Stimulated activated CD8-positive, alpha-beta memory T cell treated with anti-CD3 and anti-CD28 coated beads, Interleukin-7, amount 100 ng/mL, for 24 hours (primary cell): ENCODE measurements at places on chromosomes 7 and 10.

DNA sequence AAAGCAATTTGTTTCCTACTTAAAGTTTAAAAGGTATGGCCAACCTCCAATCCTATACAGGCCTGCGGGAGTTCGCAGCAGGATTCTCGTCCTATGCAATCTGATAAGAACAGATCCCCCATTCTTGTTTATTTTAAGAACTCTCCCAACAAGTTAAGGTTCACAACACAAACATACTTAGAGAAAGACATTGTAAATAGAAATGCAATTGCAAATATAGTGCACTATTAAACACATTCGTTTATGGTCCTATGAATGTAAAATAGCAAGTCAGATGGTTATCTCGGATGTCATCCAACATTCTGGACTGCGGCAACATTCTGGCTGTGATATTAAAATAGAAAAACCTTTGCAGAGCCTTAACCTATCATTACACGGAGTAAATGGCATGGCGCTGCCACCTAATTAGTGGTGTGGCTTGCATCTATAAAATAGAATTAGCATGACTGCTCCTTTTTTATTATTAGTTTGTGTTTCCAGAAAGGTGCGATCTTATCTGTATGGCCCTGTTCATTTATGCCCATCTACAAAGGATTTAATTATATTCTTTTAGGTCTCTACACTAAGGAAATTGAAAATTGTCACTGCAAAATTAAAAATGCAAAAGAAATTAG lies 37.0 kb downstream of the BEND7 start:
- DNase-seq, result no peak

- DNase-seq, result no peak
These were observed 45.8 kb downstream of the ZNF800 start for GRCh38 chr7:127346575-127347256.

DNA sequence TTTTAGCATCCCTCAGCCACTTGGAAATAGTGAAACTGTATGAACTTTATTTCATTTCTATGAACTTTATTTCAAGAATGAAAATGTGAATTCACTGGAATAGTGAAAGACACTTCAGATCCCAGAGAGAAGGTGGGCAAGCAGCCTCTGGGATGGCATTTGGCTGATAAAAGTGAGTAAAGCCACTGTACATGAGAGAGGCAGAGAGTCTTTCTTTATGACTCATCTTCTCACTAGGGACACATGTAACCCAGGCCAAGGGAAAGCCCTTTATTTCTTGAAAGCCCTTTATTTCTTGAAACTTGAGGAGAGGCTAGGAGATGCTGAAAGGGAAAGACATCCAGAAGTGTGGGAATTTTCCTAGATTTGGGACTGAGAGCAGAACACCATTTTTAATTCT lies 148.9 kb upstream of the SMIM30 start:
- DNase-seq, result no peak

- DNase-seq, result no peak
These were observed 20.8 kb upstream of the PTF1A start for GRCh38 chr10:23171232-23171876.

DNA sequence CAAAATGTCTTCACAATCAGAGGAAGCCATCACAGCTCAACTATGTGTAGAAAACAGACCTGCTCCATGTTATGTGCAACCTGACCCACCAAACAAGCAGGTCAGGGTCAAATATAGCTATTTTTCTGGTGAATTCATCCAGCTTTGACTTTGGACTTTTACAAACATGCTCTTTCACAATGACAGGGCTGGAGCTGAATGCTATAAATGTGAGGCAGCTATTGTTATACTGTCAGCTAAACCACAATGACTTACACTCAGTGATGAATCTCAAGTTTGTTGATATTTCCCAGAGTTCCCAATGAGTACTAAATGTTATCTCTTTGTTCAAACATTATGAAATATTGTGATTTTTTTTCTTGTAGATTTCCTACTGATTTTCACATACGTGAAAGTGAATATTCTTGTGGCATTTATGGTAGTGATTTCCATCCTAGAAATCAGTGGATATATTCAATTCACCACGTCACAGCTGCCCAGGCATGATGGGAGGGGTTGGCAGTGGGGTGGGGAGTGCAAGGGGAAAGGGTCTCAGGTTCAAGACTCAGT lies 2.5 kb upstream of the ITIH2 start:
- DNase-seq, result no peak

DNA sequence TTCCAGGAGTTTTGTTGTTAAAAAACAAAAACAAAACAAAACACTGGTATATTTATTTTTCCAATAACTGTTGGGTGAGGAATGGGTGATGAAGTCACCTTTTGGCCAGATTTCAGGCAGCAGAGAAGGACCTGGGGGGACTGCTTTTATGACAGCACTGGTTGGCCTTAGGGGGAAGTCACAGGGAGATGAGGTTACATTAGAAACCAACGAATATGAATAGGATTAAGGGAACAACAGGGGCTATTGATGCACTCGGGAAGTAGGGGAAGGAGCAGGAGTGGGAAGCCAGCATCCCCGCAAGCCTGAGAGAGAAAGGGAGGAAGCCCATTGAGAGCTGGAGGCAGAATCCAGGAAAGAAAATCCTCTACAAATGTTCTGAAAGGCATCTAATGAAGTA lies 958.4 kb downstream of the TYW1 start:
- no peak for DNase-seq

GRCh38 chr7:77253151-77253550 lies 53.5 kb upstream of the FGL2 start:
- no peak for DNase-seq

- DNase-seq, result no peak
These were observed 11.4 kb upstream of the HKDC1 start for GRCh38 chr10:69208761-69209160.

GRCh38 chr10:70066190-70066589 lies 13.5 kb downstream of the MACROH2A2 start:
- DNase-seq, result no peak

DNA sequence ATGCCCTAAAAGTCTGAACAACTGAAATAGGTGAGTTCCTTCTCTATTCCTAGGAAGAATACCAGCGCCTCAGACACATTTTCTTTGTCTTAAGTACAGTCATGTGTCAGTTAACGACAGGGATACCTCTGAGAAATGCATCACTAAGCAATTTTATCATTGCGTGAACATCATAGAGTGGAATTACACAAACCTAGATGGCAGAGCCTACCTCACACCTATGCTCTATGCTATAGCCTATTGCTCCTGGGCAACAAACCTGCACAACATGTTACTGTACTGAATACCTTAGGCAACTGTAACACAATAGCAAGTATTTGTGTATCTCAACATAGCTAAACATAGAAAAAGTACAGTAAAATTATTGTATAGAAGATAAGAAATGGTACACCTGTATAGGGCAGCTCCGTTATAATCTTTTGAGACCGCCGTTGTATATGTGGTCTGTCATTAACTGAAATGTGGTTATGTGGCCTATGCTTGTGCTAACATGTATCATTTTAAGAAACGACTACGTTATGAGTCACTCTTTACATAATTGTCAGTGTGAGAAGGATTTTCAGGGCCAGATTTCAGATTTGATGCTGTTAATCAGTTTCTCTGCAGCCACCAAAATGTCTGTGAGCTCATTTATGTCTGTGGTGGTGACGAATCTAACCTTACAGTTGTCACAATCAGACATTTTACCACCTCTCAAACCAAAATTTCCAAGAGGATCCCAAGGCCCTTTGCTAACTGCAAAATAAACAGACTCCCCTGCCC lies 66.1 kb upstream of the STK17A start:
- no peak for DNase-seq

DNA sequence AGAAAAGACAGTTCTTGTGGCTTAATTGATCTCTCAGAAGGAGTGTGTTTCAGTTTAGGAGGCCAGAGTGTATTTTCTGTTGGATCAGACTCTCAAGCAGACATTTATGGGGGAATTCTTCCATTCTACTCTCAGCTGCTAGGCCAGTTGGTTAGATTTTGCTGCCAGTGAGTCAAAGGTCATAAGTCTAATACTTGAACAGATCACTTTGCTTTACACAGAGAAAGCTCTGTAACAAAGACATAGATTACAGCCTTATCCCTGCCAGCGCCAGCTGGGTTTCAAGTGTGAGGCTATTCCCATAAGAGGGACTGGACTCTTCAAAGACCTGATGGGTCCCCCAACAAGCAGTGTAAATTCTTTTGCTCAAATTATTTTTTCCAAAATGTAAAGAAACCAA lies 145.6 kb upstream of the SEMA3C start:
- DNase-seq, result no peak

DNA sequence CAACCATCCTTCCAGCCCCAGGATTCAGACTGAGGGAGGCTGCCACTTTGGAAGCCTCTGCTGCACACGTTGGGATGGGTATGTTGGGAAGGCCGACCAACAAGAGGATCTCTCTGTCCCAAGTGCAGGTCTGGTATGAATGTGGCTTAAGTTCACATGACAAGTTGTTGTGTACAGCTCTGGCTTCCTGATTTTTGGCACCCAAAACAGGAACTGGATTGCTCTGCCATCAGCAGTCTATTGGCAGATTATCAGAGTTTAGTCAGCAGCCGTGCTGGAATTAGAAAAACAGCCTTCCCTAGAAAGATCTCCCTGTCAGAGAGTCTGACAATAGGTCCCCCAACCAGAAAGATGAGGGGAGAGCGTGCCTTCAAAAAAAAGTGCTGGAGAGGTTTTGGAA lies 66.9 kb downstream of the GOLGA7B start:
- no peak for DNase-seq

- no peak for DNase-seq
These were observed 15.5 kb upstream of the AHCYL2 start for GRCh38 chr7:129209067-129209926.

DNA sequence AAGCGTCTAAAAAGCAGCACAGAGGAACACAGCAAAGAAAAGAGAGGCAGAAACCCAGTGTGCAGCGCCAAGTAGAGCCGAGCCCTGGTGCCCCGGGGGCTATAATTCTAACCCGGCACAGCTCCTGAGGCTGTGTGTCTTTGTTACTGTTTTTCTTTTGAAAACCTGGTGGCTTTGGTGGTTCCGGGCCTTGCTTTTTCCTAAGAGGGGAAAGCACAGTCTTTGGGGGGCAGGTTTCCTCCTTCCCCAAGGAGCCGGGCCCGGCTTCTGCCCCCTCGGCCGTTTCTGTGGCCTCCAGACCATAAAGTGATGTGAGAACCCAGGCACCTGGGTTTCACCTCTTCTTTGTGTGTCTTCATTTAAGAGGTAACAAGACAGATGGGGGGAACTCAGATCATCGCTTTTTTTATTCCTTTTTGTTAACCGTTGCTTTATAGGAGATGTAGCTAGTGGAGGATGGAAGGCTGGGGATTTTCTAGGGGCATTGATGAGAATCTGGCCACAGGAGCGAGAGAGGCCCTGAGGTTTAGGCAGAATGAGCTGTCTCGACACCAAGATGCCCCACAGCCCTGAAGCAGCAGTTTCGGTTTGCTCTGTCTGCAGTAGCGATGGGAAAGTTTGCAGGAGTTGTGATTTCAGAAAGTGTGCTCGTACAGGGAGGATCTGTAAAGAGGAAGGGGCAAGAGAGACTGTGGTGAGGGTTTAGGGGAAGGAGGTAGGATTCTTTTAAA lies 367.8 kb upstream of the GALNT17 start:
- DNase-seq, result no peak

DNA sequence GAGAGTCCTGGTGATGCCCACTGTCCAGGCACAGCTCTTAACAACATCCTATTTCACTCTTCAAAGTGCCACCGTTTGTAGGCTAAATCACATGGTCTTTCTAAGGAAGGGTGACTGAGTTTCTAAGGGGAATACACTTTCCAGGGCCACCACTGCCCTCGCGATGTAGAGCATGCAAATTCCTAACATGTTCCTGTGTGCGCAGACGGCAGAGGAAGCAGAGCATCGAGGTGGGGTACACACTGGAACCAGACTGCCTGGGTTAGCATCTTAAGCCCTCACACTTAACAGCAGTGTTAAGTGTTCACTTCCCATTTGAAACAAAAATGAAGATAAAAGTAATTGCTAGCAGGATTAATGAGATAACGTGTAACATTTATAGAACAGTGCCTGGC lies 3.0 kb downstream of the VOPP1 start:
- no peak for DNase-seq

GRCh38 chr10:111485767-111486166 lies 408.9 kb downstream of the ADRA2A start:
- DNase-seq, result no peak

- no peak for DNase-seq
These were observed 65.9 kb downstream of the CLIP2 start for GRCh38 chr7:74355091-74355490.

- no peak for DNase-seq
These were observed 22.3 kb upstream of the SFMBT2 start for GRCh38 chr10:7432884-7433726.

DNA sequence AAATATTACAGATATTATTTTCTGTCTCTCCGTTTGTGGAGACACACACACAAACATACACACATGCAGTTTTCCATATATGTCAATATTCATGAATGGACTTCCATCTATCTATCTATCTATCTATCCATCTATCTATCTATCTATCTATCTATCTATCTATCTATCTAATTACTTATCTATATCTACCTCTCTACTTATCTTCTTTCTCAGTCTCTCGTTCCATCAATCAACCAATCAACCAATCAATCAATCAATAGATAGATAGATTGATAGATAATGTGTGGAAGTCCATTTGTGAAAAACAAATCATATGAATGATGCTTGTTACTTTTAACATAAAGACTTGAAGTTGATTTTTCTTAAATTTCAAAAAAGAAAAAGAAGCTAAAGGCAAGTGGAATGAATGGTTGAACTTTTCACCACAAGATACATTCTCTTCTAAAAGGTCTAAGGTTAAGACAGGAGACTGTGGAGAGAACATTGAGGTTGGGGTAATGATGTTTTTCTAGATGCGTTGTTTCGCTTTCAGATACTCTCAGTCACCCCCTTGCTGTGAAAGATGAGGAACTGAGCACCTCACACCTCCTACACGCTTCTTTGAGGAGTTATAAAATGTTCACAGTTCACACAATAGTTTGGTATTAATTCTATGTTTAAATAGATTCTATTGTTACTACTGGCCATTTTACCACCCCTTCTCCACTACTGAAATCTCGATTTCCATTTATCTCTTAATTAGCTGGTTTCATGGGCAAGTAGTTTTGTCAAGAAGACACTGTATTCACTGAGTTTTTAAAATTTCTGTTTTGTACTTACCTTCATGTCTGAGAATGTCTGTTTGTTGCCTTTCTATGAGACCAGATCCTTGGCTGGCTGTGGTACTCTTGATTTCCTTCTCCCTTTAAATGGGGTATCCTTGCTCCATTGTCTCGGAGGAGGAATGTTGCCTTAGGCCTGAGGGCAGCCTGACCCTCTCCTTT lies 114.1 kb downstream of the EMX2 start:
- no peak for DNase-seq

DNA sequence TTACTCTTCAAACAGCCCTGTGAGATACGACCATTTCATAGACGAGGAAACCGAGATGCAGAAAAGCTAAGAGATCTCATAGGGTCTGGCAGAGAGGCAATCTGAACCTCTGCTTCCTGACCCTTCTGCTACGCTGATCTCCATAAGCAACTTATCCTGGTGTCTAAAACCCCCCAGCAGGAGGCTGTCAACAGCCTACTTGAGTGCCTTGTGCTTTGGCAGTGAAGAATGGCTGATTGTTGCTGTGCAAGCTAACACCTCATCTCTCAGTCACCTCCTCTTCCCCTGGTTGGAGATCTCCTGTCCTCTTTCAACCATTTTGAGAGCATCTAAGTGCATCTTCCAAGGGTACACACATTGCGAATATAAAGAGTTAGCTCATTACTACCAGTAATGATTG lies 86.2 kb downstream of the AOAH start:
- DNase-seq, result no peak
